ENCODE measurements at places on chromosomes 6 and 20.

DNA sequence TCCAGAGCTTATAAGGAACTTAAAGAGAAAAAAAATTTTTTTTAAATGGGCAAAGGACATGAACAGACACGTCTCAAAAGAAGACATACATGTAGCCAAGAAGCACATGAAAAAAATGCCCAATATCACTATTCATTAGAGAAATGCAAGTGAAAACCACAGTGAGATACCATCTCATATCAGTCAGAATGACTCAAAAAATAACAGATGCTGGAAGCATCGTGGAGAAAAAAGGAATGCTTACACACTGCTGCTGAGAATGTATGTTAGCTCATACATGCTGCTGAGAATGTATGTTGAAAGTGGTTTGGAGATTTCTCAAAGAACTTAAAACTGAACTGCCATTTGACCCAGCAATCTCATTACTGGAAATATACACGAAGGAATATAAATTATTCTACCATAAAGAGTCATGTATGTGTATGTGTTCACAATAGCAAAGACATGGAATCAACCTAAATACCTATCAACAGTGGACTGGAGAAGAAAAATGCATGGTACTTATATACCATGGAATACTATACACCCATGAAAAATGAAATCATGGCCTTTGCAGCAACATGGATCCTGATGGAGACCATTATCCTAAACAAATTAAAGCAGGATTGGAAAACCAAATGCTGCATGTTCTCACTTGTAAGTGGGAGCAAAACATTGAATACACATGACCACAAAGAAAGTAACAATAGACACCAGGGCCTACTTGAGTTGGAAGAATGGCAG is 5.2 kb downstream of the OR11A1 start:
- DNase-seq: no peak

GRCh38 chr20:63599396-63600050 is 25.5 kb upstream of the HELZ2 start:
- no peak for DNase-seq

DNA sequence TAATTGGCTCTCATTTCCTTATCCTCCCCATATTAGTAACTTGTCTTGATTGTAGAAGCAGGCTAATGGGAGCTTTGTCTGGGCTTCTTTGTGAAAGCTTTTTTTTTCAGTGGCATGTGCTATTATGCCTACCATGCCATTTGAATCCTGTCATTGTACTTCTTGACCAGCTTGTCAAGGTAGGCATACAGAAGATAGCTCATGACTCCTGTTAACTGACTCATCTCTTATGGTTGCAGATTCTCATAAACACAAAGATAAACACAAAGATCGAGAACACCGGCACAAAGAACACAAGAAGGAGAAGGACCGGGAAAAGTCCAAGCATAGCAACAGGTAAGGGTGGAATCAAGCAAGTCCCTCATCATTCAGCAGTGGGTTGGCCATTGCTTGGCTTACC is 32.5 kb downstream of the TOP1 start:
- no peak for DNase-seq

DNA sequence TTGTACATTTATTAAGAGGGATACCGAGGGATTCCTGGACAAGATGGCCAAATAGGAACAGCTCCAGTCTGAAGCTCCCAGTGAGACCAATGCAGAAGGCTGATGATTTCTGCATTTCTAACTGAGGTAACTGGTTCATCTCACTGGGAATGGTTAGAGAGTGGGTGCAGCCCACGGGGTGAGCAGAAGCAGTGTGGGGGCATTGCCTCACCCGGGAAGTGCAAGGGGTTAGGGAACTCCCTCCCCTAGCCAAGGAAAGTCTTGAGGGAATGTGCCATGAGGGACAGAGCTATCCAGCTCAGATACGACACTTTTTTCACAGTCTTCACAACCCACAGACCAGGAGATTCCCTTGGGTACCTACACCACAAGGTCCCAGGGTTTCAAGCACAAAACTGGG is 10.7 kb upstream of the TAAR2 start:
- DNase-seq: no peak

- no peak for DNase-seq
Observed at GRCh38 chr6:101845172-101845571, 451.7 kb downstream of the GRIK2 start.

- no peak for DNase-seq
Observed at GRCh38 chr20:63431944-63432343, 40.5 kb downstream of the KCNQ2 start.

DNA sequence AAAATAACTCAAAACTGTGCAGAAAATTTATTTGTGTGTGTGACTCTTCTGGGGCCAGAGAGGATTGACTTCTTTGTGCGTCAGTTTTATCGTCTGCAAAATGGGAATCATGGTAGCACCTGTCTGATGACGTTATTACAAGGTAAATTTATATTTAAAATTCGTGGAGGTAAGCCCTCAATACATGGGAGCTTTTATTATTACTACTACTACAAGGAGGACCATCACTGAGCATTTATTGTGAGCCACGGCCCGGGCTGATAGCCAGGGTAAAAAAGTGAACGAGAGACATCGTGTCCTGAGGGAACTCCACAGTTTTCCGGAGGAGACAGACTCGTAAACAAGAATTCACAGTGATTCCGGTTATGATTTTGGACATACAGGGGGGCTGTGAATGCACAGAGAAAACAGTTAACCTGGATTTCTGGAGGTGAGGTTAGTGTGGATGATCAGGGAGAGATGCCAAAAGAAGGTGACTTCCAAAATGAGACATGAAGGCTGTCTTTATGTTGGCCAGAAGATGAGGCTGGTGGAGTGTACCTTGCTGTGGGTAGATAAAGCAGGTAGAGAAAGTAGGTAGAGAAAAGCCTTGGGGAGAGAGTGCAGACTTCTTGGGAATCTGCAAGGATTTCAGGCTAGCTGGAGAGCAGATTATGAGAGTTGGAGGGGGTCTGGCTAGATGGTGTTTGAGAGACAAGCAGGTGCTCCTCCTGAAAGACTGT is 10.6 kb upstream of the SERINC3 start:
- DNase-seq: no peak

DNA sequence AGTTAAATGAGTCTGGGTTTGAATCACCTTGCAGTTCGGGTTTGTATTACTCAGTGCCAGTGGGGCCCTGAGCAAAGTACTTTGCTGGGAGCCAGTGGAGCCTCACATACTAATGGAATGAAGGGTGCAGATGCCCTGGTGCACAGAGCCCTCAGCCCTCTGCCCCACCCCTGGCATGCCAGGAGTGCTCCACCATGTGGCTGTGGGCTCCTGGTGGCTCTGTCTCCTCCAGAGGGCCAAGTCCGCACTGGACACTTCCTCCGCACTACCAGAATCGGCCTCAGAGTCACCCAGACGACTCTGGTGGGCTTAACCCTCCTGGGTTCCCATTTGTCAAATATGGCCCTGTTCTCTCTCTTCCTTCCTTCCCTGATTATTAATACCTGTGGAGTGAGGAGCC is 94.0 kb downstream of the STK35 start:
- no peak for DNase-seq

- no peak for DNase-seq
Observed at GRCh38 chr20:35621560-35621946, 5.9 kb downstream of the SPAG4 start.

DNA sequence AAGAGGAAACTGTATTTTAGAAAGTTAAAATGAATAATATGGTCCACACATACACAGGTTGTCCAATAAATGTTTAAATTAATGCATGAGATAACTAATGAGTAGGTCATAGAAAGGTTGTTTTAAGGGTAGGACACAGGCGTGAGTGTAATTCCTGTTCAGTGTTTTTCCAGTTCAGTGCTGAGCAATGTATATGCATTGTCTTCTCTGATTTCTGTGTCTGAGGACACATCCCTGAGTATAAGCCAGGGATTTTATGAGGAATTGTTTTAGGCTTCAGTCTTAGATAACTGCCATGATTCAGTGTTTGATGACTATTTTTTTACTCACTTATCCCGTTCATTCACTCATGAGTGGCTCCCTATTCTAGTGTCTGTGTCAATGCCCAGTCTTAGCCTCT is 298.5 kb upstream of the TBX18 start:
- DNase-seq: no peak

DNA sequence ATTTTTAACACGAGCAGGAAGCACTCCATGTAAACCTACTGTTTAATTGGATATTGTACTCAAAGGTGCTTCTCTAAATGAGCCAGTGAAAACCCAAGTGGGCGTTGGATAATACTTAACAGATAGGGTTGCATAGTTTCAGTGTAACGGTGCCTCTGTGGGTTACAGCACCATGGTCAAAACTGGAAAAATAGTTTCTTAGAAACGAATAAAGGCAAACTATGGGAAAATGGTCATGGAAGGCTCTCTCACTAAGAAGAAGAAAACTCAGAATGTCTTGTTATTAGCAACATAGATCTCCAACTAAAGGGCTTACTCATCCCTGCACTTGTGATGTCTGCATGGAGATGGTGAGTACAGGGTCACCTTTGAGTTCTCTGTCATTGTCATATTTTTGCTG is 59.1 kb upstream of the NEDD9 start:
- no peak for DNase-seq

DNA sequence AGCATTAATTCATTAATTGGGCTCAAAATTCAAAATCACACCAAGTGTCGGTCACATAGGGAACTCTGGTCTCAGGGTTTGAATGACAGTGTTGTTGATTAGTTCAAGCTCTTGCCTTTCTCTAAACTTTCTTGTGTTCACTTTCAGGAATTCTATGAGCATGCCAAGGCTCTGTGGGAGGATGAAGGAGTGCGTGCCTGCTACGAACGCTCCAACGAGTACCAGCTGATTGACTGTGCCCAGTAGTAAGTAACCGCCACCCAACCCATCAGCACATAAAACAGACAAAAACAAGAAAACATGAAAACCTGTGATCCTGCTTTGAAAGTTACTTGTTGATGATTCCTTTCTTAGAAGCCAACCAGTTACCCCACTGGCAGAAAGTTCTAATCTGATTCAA is 52.7 kb downstream of the GNAS start:
- DNase-seq: no peak

DNA sequence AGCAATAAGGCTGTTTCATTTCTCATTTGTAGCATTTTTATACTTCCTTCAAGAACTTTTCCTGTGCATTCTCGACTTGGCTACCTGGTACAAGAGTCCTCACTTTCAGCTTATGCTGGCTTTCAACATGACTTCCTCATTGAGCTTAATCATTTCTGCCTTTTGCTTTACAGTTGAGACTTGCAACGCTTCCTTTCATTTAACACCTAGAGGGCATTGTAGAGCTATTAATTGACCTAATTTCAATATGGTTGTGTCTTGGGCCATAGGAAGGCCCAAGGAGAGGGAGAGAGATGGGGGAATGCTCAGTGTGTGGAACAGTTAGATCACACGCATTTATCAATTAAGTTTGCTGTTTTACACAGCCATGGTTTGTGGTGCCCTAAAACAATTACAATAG is 37.2 kb downstream of the SLC22A2 start:
- DNase-seq: no peak

GRCh38 chr6:41636833-41637193 is 1.5 kb upstream of the MDFI start:
- no peak for DNase-seq

- DNase-seq: no peak
Observed at GRCh38 chr20:38049800-38050199, 16.3 kb downstream of the RPRD1B start.

- no peak for DNase-seq
Observed at GRCh38 chr20:1909097-1909496, 13.9 kb downstream of the SIRPA start.

DNA sequence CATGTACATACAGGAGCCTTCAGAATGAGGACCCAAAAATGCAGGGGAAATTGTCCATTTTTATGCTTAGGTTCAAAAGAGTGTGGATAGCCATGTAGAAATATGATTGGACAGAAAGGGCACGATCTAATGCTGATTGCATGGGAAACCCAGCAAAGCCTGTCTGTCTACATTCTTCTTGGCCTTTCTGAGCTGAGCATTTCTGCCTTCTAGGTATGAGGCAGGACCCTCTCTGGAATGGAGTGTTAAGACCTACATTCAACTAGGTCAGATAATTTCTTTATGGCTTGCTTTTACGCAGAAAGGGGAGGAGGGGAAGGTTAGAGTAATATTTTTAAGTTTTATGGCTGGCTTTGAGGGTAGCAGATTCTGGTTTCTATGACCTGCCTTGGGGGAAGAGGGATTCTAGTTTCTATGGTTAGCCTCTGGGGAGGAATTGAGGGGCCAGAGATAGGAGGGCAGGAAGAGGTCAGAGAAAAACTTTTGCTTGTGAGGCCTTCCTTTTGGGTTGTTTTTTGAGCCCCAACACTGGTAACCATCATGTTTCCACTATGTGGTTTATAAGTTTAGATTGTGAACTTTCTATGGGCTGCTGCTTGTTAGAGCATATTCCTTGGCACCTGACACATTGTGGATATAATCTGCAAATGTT is 63.5 kb downstream of the LYRM2 start:
- no peak for DNase-seq

- DNase-seq: no peak
Observed at GRCh38 chr20:20536240-20536933, 168.5 kb downstream of the INSM1 start.

DNA sequence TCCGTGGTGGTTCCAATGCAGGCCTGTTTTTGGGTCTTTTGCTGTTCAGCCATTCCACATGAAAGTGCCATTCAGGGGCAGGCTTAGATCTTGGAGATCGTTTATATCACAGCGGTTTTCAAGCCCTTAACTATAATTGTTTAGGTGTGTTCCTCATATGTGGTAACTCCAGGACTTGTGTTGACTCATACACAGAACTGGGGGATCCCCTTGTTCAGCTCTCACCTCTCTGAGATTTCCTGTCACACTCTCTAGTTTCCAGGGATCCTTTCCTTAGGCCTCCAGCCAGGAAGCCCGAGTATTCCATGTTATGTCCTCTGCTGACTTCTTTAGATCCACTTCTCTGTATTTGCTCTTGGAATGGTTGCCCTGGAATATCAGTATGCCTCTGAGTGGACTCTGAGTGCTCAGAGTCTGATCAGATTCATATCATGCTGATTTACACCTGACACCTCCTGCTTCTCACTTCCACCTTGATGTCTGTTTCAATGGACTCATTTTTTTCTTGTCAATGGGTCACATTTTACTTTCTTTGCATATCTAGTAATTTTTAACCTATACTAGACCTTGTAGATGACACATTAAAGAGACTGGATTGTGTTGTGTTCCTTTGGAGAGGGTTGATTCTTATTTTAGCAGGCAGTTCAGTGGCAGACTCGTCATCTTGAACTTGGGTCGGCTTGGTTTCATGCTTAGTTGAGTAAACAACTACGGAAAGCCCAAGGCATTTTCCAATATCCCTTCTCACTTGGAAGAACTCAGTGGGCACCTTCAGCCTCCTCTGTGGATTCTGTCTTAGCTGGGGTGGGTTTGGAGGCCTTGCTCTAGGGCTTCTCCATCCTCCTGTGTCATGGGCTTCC is 13.1 kb downstream of the NTSR1 start:
- DNase-seq: no peak

GRCh38 chr6:30981942-30982772 is 1.4 kb upstream of the MUC21 start:
- DNase-seq: no peak

- no peak for DNase-seq
Observed at GRCh38 chr20:33280000-33280680, 2.9 kb upstream of the BPIFB1 start.

DNA sequence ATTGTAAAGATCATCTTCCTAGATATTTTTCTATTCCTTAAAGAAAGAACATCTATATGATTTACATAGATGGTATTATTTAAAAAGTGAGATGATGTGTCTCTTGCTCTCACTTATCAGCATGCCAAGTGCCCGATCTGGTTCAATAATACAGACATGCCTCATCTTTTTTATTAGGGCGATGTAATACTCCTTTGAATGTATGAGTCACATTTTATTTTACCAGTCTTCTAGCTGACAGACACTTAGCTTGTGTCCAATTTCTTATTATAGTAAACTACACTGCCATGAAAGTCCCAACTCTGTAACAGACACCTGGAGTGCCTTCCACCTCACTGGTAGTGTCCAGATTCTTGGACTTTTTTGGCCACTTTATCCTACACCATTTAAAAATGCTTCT is 586.6 kb upstream of the BTBD3 start:
- no peak for DNase-seq

Measured in activated gamma-delta T cell treated with anti-CD3 and anti-CD28 coated beads, Interleukin-2, amount 50 U/mL, for 16 hours (primary cell).